D721Med (cell line): ENCODE measurements at places on chromosomes 3 and 15.

GRCh38 chr3:100080573-100080972 is 33.7 kb downstream of the FILIP1L start:
- no peak for DNase-seq

GRCh38 chr3:16072420-16073110 is 101.9 kb upstream of the GALNT15 start:
- no peak for DNase-seq

DNA sequence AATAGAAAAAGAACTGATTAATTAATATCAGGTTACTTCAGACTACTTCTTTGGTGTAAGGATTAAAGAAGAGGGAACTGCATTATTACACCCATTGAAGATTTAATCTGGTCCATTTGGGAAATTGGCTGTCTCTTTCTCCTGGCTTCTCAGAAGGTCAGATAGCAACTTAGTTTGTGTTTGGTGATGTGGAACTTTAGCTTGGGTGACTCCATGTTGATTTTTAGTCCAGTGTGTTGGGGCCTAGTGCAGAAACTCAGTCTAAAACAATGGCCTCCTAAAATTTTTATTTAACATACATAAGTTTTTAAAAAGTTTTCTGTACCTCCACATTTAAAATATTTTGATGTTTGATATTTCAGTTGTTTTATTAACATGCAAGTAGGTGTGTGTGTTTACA is 27.6 kb upstream of the GPD1L start:
- no peak for DNase-seq

DNA sequence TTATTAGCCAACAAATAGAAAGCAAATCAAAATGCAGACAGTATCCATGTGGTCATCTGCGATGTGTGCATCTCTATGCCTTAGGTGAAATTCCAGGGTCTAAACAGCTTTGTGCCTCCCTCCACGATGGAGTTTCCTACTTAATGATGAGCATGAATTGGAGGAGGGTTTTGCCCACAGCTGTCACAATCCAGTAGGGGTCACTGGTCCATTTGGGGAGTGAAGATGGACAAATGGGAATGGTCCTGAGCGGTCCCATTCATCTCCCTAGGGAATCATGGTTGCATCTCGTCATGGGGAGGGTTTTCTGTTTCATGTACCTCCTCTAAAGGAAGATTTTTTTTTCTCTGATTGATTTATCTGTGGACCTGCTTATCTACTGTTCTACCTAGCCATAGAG is 358.0 kb downstream of the PTPRG start:
- no peak for DNase-seq
